Activated CD8-positive, alpha-beta memory T cell treated with anti-CD3 and anti-CD28 coated beads for 1 hour (primary cell): ENCODE measurements at places on chromosomes 5 and 9.

DNA sequence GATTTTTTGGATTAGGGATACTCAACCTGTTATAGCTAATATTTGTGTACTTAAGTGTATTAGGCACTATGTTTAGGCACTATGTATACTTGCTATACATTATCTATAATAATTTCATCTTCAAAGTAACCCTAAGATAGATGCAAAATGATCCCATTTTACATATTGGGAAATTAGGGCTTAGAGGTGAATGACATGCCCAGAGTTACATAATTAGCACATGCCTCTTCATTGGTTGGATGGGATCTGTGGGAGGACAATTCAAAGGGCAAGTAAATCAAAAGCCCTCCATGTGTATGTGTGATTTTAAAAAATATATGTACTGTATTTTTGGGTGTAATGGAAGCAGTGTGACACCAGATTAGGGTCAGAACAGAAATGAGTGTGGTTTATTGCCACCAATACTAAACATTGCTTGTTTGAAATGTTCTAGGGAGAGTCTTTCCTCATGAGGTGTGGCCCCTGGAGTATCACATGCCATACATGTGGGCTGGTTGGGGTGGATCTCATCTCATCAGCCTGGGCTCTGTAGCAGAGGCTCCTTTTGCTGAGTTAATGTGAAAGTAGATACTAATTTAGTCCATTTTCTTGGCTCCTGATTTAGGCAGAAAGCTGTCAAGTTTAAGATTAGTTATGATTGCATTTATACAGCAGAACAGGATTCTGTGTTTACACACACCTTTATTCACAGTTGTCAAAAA is 5.5 kb downstream of the C9orf85 start:
- DNase-seq, result no peak

DNA sequence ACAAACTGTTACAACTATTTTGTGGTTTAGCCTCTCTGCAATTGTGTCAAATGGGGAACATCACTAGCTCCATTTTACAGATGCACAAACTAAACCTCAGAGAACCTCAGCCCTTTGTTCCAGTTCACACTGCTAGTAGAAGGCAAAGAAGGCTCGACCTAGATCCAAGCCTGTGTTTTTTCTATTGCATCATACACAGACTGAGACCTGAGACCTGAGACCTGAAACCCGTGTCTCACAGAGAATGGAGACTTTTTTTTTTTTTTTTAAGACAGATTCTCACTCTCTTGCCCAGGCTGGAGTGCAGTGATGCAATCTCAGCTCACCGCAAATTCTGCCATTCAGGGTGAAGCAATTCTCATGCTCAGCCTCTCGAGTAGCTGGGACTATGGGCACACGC is 120.8 kb downstream of the GALNT10 start:
- DNase-seq, result no peak

GRCh38 chr5:122581629-122582028 is 193.3 kb upstream of the SNX2 start:
- no peak for DNase-seq

DNA sequence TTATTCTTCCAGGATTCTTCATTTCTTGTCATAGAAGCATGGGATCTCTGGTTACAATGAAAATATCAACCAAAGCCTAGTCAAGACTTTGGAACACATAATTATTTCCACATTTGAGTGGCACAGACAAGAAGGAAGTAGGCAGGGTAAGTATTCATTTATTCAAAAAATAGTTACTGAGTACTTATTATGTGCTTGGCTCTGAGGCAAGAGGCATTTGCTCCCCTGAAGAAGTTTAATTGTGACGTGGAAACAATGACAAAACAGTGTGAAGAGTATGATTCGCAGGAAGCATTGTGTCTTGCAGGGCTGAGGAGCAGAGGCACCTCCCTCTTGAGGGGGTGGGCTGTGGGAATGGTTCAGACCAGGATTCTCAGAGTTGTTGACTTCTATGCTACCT is 45.0 kb upstream of the TNFSF15 start:
- DNase-seq, result no peak

GRCh38 chr5:74632947-74633356 is 7.6 kb downstream of the ENC1 start:
- DNase-seq, result no peak

GRCh38 chr9:108103046-108103693 is 613.6 kb upstream of the KLF4 start:
- DNase-seq, result no peak

GRCh38 chr9:2271426-2271825 is 256.3 kb downstream of the SMARCA2 start:
- no peak for DNase-seq

- no peak for DNase-seq
Measured at GRCh38 chr5:139268364-139269202, 25.0 kb upstream of the MATR3 start.

GRCh38 chr5:152097128-152097527 is 172.5 kb upstream of the GLRA1 start:
- no peak for DNase-seq

GRCh38 chr5:137024044-137024443 is 475.1 kb downstream of the SPOCK1 start:
- no peak for DNase-seq

- no peak for DNase-seq
Measured at GRCh38 chr9:108600896-108601295, 254.9 kb downstream of the ACTL7B start.

GRCh38 chr9:14398473-14398872 is 84.5 kb upstream of the NFIB start:
- DNase-seq, result no peak

DNA sequence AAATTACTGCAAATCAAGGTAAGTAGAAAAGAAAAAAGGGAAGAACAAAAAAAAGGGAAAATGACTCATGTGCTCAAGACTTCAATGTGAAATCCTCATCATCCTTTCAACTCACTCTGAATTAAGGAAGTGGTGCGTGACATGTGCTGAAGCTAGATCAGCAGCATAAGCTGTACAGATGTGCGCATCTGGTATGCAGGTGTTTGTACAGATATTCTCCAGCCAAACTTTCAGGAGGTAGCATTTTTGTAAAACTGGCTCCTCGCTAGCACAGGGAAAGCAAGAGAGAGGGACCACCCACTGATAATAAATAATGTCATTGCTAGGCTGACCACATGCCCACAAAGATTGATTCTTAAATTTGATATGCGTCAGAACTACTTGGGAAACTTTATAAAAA is 253.9 kb upstream of the RGMB start:
- DNase-seq, result no peak

GRCh38 chr5:6676702-6677101 is 36.5 kb upstream of the TENT4A start:
- no peak for DNase-seq

GRCh38 chr5:39640552-39640951 is 215.8 kb upstream of the DAB2 start:
- no peak for DNase-seq

- no peak for DNase-seq
Measured at GRCh38 chr5:143564417-143564816, 160.9 kb upstream of the NR3C1 start.

DNA sequence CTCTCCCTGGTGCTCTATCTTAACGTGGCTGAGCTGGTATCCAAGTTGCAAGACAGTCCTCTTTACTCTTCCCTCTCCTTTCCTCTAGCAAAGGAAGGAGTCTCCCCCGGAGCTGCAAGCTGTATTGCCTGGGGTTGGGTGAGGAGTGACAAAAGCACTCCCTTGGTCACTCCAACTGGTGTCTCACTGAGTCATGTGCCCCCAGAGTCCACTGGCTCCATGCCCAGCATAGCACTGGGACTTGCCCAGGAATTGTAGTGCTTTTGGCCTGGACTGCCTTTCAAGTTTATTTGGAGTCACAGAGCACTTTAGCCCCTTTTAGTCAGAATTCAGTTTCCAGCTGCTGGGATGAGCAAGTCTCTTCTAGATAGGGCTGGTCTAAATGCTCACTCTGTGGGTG is 82.6 kb upstream of the FST start:
- DNase-seq, result no peak

DNA sequence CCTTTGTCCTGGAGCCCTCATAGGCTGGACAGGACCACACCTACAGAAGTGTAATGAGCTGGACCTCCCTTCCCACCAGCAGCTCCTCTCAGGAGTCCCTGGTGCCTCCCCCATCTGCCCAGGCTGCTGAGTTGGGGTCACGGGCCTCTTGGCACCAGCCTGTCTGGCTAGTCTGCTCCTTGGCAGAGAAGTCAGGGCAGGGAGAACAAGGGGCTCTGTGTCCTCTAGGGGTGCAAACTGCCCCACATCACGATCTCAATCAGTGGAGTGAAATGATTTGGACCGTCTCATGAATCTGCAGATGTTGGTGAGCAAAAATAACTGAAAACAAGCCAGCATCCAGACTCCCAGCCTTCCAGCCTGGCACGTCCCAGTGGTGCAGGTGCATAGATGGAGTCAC is 14.9 kb upstream of the GFPT2 start:
- no peak for DNase-seq

- DNase-seq, result no peak
Measured at GRCh38 chr5:159805021-159805420, 111.3 kb upstream of the ADRA1B start.

- DNase-seq, result no peak
Measured at GRCh38 chr9:37503736-37504135, 18.0 kb downstream of the POLR1E start.

GRCh38 chr5:61449804-61450492 is 117.9 kb downstream of the ZSWIM6 start:
- DNase-seq, result no peak

DNA sequence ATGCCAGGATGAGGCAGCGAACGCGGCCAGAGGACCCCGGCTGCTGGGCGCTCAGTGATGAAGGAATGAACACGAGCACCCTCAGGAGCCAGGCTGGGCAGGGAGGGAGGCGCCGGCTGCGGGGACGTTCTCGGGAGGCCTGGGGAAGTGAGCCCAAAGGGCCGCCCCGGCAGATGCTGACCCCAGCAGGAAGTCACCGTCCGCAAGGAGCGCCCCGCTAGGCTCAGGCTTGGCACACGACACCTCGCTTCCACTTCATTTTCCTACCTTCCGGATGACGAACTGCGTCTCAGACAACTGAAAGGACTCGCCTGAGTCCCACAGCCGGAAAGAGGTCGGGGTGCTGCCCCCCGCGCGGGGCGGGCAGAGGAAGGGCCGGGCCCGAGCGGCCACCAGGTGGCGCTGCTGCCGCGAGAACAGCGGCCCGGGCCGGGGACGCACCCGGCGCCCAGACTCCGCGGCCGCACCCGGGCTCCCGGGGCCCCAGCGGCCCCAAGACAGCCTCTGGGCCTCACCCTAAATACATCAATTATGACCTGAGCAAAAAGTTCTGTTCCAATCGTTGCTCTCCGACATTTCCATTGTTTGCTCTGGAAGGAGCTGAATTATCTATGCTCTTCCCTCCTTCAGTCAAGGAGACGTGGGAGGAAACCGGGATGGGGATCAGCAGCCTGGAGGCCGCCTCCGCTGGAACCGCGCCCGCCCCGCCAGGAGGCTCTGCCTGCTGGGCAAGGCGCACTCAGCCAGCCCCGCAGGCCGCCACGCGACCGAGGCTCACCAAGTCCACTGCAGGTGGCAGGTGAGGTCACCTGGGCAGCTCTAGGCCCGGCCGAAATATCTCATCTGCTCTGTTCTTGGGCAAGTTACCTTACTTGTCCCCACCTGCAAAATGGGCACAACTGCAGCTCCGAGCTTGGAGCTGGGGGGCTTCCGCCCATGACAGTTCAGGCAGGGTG is 107.0 kb downstream of the ZNF354C start:
- peak; percentile 57 for DNase-seq

- no peak for DNase-seq
Measured at GRCh38 chr9:123361731-123362510, 5.9 kb downstream of the CRB2 start.

- no peak for DNase-seq
Measured at GRCh38 chr9:112028242-112029221, 131.9 kb downstream of the UGCG start.

GRCh38 chr5:174454464-174454863 is 269.9 kb upstream of the MSX2 start:
- DNase-seq, result no peak

DNA sequence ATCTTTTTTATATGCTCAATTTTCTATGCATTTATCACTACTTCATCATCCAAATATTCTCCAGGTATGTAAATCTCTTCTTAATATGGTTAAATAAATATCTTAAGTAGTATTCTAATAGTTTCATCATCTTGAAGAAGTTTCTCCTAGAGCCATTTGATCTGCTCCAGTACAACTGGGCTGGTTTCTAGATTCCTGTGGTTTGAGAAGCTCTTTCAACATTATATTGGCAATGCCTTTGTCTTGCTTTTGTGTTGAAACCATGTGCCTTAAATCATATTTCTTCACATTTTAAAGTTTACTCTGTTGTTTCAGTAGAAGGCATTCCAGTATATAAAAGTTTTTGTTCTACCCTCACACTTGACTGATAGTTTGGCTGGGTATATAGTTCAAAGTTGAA is 27.6 kb downstream of the MBLAC2 start:
- DNase-seq, result no peak

DNA sequence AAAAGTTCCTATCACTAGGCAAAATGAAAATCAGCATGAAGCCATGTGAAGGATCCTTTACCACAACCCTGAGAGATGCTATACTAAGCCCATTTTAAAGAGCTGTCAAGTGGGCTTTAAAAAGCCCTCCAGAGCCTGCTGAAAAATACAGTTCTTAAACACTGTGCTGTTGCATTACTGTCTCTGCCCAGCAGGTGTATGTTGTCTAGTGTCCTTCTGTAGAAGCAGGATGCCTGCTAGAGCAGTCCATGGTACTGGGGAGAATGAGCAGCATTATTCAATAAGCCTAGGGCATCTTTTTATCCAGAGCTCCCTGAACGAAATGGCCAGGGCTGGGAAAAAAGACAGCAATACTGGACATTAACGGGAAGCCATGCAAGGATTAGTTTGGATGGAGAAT is 126.2 kb upstream of the PLCXD3 start:
- no peak for DNase-seq

GRCh38 chr9:76810377-76810957 is 46.2 kb downstream of the PCA3 start:
- DNase-seq, result no peak

DNA sequence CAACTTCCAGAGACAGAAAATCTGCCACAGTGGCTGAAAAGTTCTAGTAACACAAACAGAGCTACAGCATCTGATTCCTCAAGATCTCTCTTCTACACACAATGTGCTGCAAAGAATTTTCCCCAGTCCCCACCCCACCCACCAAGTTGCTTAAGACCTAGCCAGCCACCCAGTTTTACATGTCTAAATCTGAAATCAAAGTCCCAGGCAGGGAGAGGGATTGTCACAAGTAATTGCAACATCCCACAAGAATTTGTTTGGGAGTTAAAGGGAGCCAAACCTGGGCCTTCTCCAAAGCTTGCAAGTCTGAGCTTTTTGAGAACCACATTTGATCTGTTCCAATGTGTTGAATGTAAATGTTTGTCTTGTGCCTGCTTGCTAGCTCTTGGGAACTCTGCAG is 15.5 kb downstream of the IGIP start:
- no peak for DNase-seq

GRCh38 chr9:87451149-87451548 is 46.5 kb upstream of the DAPK1 start:
- DNase-seq, result no peak
